ENCODE measurements at places on chromosomes 13 and 19.

GRCh38 chr19:47891923-47892666 is 6.0 kb upstream of the SULT2A1 start:
- DNase-seq: no peak

GRCh38 chr19:39696387-39696786 is 7.9 kb upstream of the LGALS14 start:
- DNase-seq: no peak

- no peak for DNase-seq
Observed at GRCh38 chr19:43595605-43595998, 332 bp downstream of the IRGQ start.

DNA sequence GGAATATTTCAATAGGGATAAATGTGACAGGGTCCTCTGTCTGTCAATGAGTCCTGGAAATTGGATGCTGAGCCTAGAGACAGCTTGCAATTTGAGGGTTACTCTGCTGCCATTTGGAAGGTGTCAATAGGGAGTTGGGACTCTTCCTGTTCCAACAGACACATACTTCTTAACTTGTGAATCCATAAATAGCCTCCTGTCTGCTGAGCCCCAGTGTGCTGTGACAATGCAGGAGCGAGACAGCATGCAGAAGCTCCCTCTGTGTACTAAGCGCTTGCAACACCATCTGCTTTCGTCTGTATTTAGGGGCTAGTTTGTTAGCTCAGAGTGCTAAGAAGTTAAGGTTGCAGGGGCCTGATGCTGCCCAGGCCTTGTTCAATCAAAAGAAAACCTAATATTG is 58.5 kb upstream of the GPR12 start:
- no peak for DNase-seq

DNA sequence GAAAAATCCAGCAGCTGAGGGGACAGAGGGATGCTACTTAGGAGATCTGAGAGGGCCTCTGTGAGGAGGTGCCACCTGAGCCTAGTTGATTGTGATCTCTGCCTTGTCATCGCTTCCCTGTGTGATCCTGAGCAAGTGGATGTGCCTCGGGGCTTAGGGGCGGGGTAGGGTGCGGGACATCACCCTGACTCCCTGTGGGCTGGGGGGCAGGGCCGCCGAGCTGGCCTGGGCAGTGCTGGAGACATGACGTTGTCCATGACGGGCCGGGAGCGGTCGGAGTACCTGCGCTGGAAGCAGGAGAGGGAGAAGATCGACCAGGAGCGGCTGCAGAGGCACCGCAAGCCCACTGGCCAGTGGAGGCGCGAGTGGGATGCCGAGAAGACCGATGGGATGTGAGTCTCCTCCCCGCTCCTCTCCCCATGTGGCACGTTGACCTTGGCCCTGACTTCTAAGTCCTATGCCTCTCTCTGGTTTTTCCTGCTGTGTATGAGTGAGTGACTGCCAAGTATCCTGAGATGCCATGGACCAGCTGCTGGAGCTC is 8.2 kb upstream of the INAFM1 start:
- no peak for DNase-seq

- peak; percentile 9 for DNase-seq
Observed at GRCh38 chr19:53903055-53903680, 5.9 kb upstream of the CACNG7 start.

Measured in ACHN (cell line).